Osteocyte (in vitro differentiated cells): ENCODE measurements at places on chromosomes 2 and 18. TPM values are rescaled to one million over a fixed set of nuclear protein-coding genes. Genes with fewer than 3 reads are reported as not detected.
A peak's percentile ranks its signal among the peaks of the same experiment; 100 is the strongest.

DNA sequence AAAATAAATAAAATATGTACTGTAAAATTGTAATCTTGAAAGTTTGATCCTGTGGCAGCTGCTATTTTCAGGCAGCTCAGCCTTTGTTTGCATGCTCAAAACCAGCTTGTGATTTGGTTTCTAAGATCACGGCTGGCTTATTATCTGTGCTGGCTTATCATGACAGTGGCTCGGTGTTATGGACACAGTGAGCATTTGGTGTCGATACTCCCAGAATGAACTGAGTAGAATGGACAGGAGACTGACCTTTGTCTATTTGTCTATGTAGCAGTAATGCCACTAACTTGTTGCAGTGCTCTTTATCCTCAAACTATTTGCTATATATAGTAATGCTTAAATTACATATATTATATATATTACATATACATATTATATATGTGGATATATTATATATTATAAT, 58.8 kb downstream of the NEDD4L start:
- DNase-seq, result no peak
- no peak overlapping the region for H3K27ac ChIP-seq
- no peaks in the 10 kb centered on the region for H3K27me3 ChIP-seq
- no peaks in the 10 kb centered on the region for H3K36me3 ChIP-seq

Gene UGT1A10
- not detected in 2 replicates for total RNA-seq

Gene DSC3
- 5.6 and 5.8 TPM in 2 replicates for total RNA-seq

Gene CROCC2
- total RNA-seq, result not detected in 2 replicates

GRCh38 chr2:40282428-40282827, 169.5 kb downstream of the SLC8A1 start:
- peak overlapping the region; percentile 49 for H3K4me3 ChIP-seq
- H3K27me3 ChIP-seq, result no peaks in the 10 kb centered on the region
- peak overlapping the region; percentile 96 for H3K27ac ChIP-seq
- H3K4me1 ChIP-seq, result peaks cover 65% of the 10 kb centered on the region
- no peak for DNase-seq
- no peaks in the 10 kb centered on the region for H3K36me3 ChIP-seq

DNA sequence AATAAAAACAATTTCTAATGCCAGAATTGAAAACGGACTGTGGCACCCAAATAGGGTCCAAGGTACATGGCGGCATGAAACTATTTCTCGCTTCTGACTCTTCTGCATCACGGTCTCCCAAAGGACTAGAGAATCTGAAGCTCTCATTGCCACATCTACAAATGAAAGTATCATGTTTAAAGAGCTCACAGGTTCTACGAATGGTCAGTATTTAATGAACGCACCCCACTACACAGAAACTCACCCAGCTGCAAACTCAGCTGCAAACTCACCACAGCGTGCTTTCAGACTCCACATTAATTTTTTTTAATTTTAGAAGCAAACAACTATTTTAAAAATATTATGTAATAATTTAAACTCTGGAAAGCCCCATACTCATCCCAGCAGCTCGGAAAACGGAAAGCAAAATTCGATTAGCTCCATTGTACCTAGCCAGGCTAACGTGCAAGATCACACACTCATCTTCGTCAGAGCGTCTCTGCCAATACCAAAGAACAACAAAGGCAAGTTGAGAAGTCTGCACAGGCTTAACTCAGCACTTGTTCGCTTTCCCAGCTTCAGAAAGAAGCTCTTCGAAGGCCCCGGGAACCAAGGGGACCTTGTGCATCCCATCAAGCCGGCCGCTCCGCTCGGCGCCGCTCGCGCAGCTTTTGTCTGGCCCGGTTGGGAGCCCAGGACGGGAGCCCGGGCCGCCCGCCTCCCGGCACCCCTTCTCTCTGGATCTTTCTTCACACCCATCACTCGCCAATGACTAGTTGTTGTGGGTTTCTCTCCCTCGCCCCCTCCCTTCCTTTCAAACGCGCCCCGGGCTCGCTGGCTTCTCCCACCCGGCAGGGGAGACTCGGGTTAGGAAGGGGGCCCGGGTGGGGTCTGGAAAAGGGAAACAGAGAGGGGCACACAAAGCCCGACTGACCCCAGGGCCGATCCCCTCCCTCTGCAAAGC, 785 bp downstream of the CLASP1 start:
- no peaks in the 10 kb centered on the region for H3K36me3 ChIP-seq
- peak; percentile 86 for DNase-seq
- H3K27me3 ChIP-seq, result no peaks in the 10 kb centered on the region
- H3K4me3 ChIP-seq, result peak overlapping the region; percentile 97
- H3K27ac ChIP-seq, result peak overlapping the region; percentile 100

DNA sequence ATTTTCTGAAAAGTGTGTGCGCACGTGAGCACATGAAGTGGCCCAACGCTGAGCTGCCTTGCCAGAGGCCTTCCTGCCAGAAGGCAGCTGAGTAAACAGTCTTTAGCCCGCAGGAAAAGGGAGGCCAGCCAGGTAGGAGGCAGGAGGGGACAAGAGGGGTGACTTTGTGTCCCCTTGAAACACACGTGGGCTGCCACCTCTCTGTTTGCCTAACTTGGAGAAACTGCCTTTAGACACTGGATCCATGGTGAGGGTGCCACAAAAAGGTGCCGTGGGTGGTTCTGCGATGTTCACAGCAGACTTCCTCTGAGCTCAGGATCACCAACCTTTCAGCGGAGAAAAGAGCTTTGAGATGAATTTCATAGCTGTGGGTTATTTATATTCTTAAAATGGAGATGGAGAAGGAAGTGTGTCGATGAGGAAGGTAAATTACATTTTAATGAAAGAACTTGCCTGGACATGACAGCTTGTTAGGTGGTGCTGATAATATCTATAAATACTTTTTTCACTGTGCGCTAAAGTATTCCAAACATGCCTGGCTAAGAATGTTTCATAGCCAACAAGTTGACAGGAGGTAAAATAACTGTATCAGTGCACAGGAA, 36.6 kb upstream of the ASB1 start:
- H3K4me1 ChIP-seq, result peaks cover 23% of the 10 kb centered on the region
- H3K27ac ChIP-seq, result peak overlapping the region; percentile 87
- no peak for DNase-seq
- peaks cover 10% of the 10 kb centered on the region for H3K36me3 ChIP-seq

Gene FLACC1
- 1.6 and 2.1 TPM in 2 replicates for total RNA-seq

Gene OTOS
- total RNA-seq, result not detected in 2 replicates

Gene CRYGD
- total RNA-seq, result not detected in 2 replicates

Gene ACP1
- 81.4 and 82.9 TPM in 2 replicates for total RNA-seq

DNA sequence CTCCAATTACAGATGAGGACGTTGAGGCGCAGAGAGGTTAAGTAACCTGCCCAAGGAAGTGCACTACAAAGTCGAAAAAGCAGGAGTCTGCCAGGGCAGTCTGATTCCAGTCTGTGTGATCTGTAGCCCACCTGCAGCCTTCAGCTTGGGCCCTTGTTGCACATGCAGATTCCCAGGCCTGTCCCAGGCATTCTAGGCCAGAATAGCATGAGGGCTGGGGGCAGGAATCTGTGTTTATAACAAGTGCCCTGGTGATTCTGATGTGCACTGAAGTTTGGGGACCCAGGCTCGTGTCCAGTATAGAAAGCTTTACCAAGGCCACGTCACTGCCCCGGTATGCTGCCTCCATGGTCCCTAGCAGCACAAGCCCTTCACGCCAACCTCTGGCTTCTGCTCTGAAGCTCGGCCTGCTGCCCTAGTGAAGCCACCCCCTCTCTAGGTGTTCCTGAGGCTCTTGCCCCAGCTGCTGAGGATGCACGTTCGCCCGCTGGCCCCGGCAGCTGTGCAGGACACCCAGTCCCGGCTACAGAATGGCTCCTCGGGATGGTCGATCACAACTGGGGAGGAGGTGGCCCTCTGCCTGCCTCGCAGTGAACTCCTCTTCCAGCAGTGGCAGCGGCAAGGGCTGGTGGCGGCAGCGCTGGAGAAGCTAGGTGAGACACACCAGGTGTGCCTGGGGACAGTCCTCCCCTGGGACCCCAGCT, 4.6 kb downstream of the CHRNG start:
- DNase-seq, result no peak
- H3K4me3 ChIP-seq, result no peak overlapping the region
- H3K36me3 ChIP-seq, result peaks cover 16% of the 10 kb centered on the region
- no peaks in the 10 kb centered on the region for H3K27me3 ChIP-seq
- peaks cover 2% of the 10 kb centered on the region for H3K4me1 ChIP-seq
- H3K27ac ChIP-seq, result no peak overlapping the region

DNA sequence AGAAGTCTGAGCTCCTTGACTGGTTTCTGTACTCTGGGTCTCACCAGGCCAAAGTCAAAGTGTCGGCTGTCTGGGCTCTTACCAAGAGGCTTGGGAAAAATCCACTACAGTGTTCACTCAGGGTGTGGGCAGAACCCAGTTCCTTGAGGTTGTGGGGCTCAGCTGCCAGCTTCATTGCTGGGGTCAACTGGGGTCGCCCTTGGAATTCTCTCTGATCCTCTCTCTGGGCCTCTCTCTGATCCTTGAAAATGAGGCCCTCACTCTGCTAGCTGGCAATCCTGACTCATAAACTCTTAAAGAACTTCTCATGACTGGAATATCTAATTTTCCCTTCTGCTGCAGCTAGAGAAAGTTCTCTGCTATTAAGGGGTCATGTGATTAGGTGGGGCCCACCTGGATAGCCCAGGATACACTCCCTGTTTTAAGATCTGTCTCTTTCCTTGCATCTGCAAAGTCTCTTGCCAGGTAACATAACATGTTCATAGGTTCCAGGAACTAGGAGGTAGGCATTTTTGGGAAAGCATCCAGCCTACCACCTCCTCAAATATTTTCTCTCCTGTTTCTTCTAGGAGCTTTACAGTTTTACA, 66.3 kb downstream of the SP110 start:
- peak; percentile 44 for DNase-seq
- no peaks in the 10 kb centered on the region for H3K36me3 ChIP-seq
- no peak overlapping the region for H3K4me3 ChIP-seq
- no peak overlapping the region for H3K27ac ChIP-seq

DNA sequence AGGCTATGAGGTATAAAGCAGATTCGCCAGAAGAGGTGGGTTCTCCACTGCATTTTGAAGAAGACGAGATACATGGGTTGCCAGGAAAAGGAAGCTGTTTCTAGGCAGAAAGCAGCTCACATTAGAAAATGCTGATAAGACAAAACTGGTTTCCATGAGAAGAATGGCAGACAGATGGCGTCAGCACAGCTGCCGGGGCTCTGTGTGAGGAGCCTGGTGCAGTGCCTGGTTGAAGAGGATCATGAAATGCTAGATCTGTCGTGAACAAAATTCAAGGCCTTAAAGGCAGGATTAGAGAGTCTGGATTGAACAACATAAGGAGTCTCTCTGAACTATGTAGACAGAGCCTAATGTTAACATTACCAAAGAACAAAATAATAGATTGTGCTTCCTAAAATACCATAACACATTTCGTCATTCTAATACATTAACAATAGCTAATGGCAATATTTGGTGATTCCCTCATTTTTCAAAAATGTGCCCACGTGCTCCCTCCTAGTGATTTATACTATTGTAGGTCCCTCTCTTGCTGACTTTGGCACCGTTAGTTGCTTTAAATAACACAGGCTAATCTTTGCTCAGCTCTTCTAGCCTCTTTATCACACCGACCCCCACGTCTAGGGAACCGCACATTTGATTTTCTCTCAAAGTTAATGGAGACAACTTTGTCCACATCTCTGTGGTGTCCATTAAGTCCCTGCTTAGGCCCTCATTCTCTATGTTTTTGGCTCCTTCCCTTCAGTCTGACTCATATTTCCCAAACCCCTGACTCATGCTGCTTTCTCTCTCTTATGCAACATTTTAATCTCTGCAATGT, 38.2 kb downstream of the EFEMP1 start:
- DNase-seq, result no peak
- no peaks in the 10 kb centered on the region for H3K27me3 ChIP-seq
- peak overlapping the region; percentile 99 for H3K27ac ChIP-seq
- no peaks in the 10 kb centered on the region for H3K36me3 ChIP-seq
- peaks cover 41% of the 10 kb centered on the region for H3K4me1 ChIP-seq

DNA sequence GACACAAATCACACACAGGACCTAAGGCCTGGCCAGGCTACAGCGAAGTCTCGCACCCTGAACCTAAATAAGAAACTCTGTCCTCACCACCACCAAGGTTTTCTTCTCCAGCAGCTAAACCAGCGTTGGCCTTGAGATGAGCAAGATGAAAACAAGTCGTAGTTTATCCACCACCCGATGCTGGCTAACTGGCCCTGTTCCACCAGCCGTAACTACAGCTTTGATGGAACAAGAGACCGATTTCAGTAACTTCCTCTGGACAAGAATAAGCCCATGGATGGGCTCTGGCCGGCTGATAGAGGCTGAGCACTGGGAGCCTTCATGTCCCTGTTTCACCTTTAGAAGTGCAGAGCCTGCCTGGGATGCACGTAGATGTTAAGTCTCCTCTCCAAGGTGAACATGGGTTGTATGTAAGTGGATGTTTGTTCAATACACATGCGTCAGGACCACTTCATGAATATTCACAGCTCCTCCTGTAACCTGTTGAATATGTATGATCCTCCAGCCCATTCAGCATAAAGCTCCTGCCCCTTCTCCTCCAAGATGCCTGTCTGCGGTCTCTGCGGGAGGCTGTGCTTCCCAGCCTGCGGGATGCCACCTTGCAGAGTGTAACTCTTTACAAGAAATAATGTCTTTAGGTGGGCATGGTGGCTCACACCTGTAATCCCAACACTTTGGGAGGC, 24.2 kb downstream of the ADI1 start:
- DNase-seq, result peak; percentile 63
- H3K36me3 ChIP-seq, result peaks cover 27% of the 10 kb centered on the region
- H3K27me3 ChIP-seq, result no peaks in the 10 kb centered on the region
- H3K4me3 ChIP-seq, result no peak overlapping the region

Gene TCF7L1
- total RNA-seq, result 31.8 and 32.4 TPM in 2 replicates
